ENCODE measurements at places on chromosomes 7 and 10. TPM values are rescaled to one million over a fixed set of nuclear protein-coding genes. Genes with fewer than 3 reads are reported as not detected.

DNA sequence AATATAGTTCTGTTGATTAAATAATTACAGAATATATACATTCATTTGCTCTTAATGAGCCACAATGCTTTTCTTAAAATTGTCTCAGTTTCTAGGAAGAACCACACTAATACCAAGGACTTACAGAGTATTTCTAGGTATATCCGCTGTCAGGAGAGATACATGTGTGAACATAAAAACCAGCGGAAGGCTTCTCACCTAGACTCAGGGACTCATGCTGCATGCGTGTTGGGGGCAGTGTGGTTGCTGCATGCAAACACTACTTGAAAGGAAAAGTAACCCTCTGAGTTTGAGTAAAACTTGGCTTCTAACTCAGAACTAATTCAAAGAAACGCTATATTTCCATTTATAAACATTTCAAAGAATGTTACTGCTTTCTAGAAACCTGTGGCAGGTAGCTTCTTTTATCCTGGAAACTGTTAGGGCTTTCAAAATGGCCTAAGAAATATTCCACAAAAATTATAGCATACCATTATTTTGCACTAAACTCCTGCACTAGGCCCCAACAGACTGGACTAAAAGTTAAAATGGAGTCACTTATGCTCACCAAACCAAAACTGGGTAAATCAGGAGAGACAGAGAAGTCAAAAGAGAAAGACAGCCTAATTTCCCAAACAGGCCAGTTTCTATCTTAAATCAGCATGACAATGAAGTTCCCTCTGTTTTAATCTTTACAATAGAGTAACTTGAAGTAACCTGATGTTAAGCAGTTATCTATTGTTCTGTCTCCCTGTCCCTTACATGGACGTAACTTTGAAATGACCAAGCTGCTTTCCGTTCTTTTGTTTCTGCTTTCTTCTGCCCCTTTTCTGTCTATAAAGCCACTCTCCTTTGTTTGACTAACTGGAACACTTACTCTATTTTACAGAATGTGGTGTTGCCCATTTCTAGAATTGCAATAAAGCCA lies 95.2 kb upstream of the FAM133B start:
- DNase-seq: no peak

GRCh38 chr7:51101111-51101757 lies 215.4 kb downstream of the COBL start:
- no peak for DNase-seq

- DNase-seq: no peak
Measured at GRCh38 chr10:62761115-62761514, 43.4 kb upstream of the ADO start.

GRCh38 chr10:126011995-126012394 lies 115.6 kb downstream of the FANK1 start:
- no peak for DNase-seq

- no peak for DNase-seq
Measured at GRCh38 chr7:155969192-155969929, 157.1 kb upstream of the SHH start.

DNA sequence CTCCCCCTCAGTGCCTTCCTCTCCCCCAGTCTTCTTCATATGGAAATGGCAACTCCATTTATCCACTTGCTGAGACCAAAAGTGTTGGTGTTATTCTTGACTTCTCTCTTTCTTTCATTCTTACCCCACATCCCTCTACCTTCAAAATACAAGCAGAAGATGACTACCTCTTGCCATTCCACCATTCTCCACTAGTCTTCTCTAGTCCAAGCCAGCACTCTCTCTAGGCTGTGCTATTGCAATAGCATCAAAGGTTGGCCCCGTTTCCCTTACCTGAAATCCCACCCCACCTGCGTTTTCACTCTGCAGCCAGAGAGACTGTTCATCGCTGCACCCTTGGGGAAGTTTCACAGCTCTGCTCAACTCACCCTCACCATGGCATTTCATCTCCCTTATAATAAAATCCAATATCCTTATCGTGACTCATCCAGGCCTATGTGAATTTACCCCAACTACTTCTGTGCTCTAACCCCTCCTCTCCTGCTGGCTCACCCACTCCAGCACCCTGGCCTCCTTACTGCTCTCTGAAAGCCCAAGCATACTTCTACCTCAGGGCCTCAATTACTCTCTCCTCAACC lies 109.1 kb downstream of the LSM5 start:
- no peak for DNase-seq

GRCh38 chr10:50395271-50395670 lies 144.0 kb upstream of the ASAH2 start:
- no peak for DNase-seq

- no peak for DNase-seq
Measured at GRCh38 chr10:71045204-71045809, 156.9 kb upstream of the PCBD1 start.

- DNase-seq: no peak
Measured at GRCh38 chr10:95221124-95221523, 27.1 kb downstream of the ACSM6 start.

DNA sequence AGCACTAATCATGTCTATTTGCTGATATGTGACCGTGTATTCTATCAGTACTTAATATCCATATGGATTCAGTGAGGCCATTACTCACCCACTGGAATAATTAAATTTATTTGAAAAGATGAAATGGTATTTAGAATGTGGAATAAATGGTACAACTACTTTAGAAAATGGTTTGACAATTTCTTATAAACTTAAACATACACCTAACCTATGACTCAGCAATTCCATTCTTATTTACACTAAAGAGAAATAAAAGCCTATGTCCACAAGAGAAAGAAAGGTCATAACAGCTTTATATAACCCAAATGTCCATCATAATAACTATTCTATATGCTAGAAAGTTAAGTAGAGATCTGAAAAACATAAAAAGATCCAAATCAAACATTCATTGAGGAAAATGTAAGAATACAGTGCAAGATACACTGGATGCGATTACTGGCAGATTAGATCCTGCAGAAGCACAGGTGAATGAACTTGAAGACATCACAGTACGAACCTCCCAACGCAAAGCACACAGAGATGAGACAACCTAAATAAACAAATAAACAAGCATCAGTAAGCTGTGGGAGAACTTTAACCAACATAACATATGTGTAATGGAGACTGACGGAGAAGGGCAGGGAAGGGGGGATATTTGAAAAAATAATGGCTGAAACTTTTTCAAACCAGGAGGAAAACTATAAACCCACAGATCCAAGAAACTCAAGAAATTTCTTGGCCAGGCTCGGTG lies 51.9 kb downstream of the TNS3 start:
- DNase-seq: no peak

- peak; percentile 85 for DNase-seq
Measured at GRCh38 chr10:71512761-71513539, 116.2 kb downstream of the CDH23 start.

GRCh38 chr7:138935465-138936011 lies 45.7 kb downstream of the KIAA1549 start:
- peak; percentile 31 for DNase-seq

DNA sequence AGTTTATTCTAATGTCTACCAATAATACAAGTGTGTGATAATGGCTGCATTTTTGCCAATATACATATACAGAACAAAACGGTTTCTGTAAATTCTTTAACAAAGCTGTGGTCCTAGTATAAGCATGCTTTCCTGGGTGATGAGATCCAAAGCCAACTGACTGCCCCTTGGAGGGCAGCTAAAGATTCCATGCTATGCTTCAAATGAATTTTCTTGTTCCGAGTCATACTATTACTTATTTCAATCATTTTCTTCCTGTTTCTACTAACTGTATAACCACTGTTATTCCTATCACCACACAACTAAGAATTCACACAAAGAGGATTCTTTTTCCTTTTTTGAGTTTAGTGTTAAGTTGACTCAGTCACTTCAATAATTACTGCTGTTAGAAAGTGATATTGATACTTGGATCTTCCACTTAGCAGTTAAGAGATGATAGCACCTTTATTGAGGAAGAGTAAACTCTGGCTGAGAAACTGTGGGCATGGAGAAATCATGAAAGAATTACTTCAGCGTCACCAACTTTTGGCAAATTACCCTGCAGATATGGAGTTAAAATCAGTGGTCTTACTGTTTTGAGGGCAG lies 197.5 kb downstream of the ARL4A start:
- DNase-seq: no peak

DNA sequence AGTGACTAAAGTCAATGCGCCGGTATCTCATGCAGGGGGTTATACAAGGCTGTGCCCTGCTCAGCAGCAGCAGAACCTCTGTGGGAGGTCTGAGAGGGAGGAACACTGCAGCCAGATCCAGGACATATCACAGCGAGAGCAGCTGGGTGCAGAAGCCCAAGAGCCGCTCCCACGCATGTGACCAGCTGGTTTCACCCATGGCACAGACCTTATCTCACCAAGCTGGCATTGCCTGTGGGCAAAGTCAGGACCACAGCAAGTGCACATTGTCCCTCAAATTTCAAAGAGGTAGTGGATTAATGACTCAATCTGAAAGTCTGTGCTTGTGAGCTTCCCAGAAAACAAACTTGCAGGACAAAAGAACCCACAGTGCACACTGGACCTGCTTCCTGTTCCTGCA lies 31.6 kb upstream of the AKR1C1 start:
- DNase-seq: no peak

DNA sequence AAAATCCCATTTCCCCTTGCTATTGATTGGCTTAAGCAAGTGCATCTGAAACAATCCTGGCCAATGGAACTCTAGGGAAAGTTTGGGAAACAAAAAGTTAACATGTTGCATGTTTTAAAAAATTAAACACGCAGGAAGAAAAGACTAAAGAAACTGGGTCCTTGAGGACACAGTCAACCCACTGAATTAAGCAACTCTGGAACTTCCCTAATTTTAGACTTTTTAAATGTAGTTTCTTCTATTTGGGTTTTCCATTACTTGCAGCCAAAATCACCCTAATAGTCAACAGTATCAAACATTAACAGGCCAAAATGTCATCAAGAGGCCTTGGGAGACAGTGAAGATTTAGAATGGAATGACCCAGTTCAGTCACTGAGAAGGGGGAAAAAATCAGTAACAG lies 40.6 kb downstream of the OSBPL3 start:
- no peak for DNase-seq

DNA sequence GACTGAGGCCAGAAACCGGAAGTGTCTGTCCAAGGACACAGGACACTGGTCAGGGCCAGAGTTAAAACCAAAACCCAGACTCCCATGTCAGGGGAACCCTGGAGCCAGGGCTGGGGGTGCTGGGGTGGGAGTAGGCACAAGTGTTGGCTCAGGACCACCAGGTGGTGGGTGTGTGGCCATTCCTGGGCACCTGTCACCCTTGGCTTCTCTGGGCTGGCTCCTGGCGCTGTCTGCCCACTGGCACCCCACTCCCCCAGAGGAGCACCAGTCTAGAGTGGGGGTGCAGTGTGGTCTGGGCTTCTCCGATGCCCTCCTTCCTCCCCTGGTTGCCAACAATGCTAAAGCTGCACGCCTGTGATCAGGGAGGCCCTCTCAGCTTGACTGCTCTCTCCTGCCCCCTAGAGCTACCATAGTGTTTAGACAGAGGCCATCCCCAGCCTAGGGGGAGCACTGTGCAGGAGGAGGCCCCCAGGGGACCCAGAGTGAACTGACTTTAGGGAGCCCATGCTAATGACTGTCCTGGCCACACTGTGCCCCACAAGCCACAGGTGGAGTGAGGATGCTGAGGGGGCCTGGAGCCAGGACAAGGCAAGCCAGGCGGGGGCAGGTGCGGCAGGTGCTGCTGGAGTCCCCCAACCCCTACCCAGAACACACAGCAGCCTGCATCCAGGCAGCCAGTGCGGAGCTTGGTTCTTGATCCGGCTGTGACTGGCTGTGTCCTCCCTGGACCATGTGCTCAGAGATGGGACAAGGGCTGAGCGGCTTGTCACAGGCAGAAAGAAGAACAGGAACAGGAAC lies 11.0 kb downstream of the RASGEF1A start:
- no peak for DNase-seq

DNA sequence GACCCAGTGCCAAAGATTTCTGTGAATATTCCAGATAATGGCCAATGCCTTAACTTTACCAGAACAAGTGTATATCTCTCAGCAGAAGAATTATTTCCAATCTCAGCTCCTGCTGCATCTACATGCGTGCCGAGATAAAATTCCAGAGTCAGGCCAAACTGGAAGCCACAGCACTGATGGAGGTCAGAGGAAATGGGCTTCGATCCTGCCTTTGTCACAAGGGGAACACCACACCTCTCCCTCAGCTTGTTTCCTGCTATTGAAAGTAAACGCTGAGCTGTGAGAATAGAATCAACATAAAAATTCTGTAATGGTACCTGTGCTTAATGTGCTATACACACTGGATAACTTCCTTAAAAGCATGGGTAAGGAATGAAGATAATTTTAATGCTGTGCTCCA lies 255.5 kb downstream of the NEBL start:
- DNase-seq: no peak

DNA sequence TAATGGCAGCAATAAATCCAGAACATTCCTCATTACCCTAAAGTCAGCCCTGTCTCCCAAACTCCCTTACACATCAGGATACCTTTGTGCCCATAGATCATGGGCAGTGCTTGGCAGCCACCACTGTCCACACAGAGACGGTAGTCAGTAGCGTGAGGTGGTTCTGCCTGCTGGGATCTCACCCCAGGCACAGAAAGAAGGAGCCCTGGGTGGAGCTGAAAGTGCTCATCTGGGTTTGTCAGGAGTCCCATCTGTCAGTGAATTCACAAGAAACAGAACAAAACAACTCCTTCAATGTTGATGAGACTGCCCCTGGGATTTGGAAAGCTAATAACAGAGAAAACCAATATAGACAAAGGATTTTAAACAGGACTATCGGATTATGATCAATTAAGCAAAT lies 90.2 kb upstream of the PRSS58 start:
- DNase-seq: no peak

DNA sequence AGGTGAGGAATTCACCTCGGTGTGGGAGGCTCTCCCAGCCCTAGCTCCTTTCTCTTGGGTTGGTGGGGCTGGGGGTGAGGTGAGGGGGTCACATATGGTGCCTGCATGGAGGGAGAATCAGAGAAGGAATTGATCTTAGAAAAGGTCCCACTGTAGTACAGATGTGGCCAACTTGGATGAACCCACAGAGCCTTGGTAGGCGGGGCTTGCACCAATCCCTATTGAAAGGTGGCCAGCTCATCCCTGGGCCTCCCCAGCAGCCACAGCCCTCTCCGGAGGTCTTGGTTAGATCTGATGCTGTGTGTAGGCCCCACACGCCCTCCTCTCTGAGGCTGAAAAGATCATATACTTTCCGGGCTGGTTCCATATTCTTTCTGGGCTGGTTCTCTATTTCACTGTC lies 19.0 kb downstream of the HKDC1 start:
- DNase-seq: no peak

- no peak for DNase-seq
Measured at GRCh38 chr10:100928039-100928438, 15.3 kb downstream of the SLF2 start.

TPST1 gene
- total RNA-seq: 172 TPM

NACAD gene
- 1.9 TPM for total RNA-seq

DLD gene
- 82.3 TPM for total RNA-seq

HTR7 gene
- total RNA-seq: 2.2 TPM

CYP3A7 gene
- 0.21 TPM for total RNA-seq

HABP2 gene
- total RNA-seq: not detected

NFKB2 gene
- 11.3 TPM for total RNA-seq

KLF14 gene
- total RNA-seq: 0.32 TPM

NUPR2 gene
- total RNA-seq: 0.79 TPM

PPP1R9A gene
- total RNA-seq: 28.6 TPM

SEMA3D gene
- 102 TPM for total RNA-seq

NPFFR1 gene
- total RNA-seq: 0.05 TPM

TET1 gene
- total RNA-seq: 41.6 TPM

HGF gene
- 42.7 TPM for total RNA-seq

MYH16 gene
- total RNA-seq: not detected

ABCF2 gene
- total RNA-seq: 14.1 TPM

PLEKHS1 gene
- 0.42 TPM for total RNA-seq

DLG5 gene
- total RNA-seq: 30.3 TPM

All from urinary bladder (tissue), 4 donors.